ENCODE measurements at places on chromosomes 3 and 15.

DNA sequence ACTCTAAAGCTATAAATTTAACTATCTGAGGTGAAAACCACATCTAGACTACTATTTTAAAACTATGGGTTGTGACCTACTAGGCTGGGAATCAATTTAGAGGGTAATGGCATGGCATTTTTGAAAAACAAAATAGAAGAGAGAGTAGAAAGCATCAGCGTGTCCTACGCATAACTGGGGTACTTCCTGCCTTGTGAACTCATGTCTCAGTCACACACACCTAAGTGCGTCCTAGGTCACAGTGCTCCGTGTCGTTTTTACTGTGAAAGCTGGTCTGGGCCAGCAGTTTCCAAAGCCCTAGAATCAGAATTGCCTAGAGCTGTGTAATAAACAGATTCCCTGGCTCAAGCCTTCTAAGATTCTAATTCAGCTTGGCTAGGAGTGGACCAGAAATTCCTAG is 32.3 kb downstream of the RFT1 start:
- no peak for DNase-seq

- DNase-seq = no peak
These were observed 359.2 kb upstream of the THRB start for GRCh38 chr3:24853685-24854490.

GRCh38 chr3:182909318-182910040 is 70.9 kb downstream of the DCUN1D1 start:
- DNase-seq = no peak

DNA sequence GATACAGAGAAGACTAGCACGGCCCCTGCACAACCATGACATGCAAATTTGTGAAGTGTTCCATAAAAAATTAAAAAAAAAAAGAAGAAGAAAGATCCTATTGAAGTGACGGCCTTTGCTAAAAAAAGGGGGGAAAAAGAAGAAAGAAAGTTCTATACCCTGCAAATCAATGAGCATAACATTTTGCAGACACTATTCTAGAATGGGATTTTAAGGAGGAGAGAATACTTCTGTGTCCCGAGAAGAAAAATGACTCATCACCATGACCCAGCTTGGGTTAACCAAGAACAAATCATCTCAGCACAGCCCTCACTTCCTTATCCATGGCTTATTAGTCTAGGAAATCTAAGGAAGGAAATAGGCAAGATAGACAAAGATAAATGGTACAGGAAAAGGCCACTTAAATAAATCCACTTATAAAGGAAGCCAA is 7.4 kb upstream of the SH3BP5 start:
- no peak for DNase-seq

DNA sequence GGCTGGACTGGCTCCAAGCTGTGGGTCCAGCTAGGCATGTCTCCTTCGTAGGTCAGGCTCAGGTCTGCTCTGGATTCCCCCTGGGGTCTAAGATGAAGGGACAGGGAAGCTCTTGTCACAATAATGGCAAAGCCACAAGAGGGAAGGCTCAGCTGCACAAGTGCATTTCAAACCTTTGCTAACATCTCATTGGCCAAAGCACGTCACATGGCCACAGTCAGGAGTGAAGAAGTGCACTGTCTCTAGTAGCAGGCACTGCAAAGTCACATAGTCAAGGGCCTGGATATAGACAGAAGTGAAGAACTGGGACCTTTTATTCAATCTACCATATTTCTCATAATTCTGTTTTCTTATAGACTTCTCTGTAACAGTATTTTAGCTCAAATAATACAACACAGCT is 20.1 kb downstream of the DLEC1 start:
- no peak for DNase-seq

DNA sequence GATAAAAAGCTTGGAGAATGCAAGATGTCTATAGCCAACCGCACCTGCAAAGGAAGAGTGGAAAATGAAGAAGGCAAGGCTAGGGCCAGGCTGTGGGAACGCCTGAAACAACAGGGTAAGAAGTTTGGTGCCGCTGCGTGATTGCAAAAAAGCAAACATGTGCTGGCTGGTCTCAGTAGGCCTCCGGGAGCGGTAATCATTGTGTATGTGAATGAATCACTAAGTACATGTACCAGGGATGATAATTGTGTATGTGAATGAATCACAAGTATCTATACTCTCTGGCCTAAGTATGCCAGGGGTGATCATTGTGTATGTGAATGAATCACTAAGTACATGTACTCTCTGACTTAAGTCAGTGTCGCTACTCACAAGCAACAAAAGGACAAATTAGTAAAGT is 40.3 kb upstream of the PARL start:
- DNase-seq = no peak

DNA sequence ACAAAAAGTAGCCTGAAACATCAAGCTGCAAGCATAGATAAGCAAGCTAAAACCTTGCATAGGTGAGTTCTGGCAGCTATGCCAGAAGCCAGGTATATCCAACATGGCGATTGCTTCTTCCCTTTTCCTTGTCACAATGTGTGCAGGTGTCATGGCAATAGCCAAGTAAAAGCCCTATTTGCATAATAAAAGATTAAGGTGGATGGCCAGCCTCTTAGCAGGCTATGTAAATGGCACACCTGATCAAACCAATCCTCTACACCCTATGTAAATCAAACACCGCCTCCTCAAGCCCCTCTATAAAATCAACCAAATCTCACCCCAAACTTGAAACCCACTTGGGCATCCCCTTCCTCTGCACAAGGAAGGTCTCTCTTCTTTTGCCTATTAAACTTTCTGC is 366.8 kb downstream of the VGLL3 start:
- no peak for DNase-seq

DNA sequence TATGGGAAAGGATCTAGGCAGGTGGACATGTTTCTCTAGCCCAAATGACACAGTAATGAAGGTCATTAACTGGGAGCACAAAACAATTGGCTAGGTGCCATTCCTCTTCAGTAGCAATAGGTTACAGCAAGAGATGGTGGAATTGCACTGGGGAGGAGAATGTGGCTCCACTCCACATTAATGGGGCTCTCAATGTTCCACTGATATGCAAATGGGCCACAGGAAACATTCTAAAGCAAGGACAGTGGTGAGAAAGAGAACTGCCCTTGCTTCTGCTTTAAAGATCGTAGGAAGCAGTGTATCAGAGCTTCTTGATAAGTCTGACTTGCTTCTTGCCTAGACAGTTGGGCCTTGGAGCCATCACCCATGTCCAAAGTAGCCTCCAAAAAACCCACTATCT is 271.4 kb upstream of the PPP2R3A start:
- DNase-seq = no peak

- no peak for DNase-seq
These were observed 14.8 kb downstream of the MCM2 start for GRCh38 chr3:127612966-127613365.

DNA sequence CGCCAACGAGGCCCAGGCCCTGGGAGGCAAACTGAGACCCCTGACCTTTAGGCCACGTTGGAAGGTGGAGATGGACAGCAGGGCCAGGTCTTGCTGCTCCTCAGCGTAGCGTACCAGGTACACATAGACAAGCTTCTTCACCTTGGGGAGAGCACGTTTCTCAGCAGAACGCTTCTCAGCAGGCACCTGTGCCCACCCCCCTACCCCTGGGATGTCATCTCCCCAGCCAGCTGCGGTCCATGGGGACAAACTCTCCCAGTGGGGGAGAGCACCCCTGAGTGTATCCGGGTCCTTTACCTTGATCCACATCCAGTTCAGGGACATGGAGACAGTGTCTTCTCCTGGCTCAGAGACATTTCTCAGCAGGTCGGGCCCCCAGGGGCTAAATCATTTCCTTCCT is 21.0 kb downstream of the AP3B2 start:
- DNase-seq = no peak

DNA sequence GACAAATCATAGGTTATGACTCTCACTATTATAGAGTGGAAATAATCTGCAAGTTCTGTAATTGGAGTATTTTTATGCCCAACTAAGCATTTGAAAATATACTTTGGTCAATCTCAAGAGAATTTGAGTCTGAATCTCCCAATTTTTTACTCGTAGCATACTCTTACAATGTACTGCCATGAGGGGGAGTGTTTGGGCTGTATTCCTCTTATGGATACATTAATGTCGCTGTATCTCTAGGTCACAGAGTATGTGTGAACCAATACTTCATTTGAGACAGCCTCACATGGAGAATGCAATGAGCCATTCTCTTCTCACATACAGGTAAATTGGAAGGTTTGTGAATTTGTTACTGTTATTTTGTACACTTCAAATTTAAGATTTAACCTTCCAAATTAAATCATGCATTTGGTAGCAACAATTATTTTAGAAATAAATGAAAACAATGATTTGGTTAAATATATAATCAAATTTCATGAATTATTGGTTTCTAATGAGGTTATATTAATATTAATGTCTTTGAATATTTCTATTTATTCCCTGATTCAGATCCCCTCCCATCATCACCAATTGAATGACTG is 5.5 kb upstream of the CD200 start:
- no peak for DNase-seq

GRCh38 chr3:65888980-65889706 is 149.6 kb downstream of the MAGI1 start:
- no peak for DNase-seq

- DNase-seq = no peak
These were observed 27.0 kb upstream of the ANKDD1A start for GRCh38 chr15:64884679-64885078.

- DNase-seq = no peak
These were observed 290.8 kb upstream of the SLCO3A1 start for GRCh38 chr15:91562698-91563097.

GRCh38 chr15:30896211-30896606 is 7.5 kb upstream of the FAN1 start:
- DNase-seq = no peak

DNA sequence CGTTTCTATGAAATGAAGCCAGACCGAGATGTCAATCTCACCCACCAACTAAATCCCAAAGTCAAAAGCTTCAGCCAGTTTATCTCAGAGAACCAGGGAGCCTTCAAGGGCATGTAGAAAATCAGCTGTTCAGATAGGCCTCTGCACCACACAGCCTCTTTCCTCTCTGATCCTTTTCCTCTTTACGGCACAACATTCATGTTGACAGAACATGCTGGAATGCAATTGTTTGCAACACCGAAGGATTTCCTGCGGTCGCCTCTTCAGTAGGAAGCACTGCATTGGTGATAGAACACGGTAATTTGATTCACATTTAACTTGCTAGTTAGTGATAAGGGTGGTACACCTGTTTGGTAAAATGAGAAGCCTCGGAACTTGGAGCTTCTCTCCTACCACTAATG is 41.9 kb upstream of the TRA2B start:
- no peak for DNase-seq

DNA sequence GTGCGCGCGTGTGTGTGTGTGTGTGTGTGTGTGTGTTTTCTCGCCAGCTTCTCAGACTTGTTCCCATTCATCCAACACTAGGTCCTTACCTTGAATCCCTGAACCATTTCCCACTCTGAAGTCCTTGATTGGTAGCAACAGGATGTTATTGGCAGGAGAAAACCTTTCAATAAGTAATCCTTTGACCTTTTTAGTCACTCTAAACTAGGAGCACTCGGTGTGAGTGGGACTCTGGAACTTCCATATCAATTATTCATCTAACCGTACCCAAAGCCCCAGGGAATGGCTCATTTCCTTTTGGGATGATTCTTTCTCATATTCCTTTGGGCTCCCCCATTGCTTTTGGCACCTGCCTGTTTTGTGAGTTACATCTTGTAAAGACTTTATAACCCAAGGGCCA is 140.2 kb upstream of the SPRED1 start:
- no peak for DNase-seq

DNA sequence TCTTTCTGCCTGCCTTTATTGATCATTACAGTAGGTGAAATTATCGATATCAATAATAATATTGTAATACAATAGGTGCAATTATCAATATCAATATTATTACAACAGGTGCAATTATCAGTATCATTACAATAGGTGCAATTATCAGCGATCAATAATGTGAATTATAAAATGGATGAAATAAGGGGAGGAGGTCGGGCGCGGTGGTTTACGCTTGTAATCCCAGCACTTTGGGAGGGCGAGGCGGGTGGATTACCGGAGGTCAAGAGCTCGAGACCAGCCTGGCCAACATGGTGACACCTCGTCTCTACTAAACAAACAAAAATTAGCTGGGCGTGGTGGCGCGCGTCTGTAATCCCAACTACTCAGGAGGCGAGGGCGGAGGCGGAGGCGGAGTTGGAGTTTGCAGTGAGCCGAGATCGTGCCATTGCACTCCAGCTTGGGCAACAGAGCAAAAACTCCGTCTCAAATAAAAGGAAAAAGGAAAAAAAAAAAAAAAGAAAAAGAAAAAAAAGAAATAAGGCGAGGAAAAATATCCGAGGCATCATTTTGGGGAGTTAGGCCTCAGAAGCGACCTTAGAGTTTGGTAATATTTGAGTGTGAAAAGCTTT is 611 bp upstream of the BNIP2 start:
- DNase-seq = peak; percentile 28

GRCh38 chr15:23860290-23861245 is 173.5 kb upstream of the NDN start:
- no peak for DNase-seq

GRCh38 chr3:71652781-71653413 is 69.4 kb upstream of the FOXP1 start:
- DNase-seq = peak; percentile 3

DNA sequence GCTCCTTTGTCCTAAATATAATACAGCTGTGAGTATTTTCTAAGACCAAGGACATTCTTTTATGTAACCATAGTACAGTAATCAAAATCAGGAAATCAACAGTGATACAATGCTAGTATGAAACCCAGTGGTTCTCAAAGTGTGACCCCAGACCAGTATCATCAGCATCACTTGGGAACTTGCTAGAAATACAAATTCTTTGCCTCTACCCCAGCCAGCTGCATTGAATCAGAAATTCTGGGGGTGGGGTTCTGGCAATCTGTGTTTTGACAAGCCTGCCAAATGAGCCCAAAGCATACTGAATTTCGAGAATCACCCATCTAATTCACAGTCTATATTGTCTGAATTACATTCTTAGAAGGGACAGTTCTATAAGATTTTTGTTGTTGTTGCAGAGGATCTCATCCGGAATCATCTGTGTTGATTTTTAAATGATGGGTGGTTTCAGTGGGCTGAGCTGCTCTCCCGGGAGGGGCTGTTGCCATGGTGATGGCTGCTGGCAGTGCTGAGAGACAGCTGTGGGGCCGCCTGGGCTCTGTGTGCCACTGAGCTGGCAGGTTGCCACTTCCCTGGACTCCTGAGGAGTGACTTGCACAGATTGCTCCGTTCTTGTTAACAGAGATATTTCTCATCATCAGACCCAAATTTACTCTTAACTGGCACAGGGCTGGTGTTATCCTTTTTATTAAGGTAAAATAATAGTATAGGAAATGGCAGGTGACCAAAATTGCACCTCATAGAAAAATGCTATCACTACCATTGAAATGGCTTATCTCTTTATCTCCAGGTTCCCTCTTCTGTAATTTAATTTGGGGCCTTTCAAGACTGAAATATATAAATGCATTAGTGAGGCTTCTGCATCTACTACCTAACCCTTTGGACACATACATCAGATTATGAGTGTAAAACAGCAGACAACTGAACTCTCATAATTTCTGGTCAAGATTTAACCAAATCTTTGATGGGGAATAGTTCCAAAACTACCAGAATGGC is 56.5 kb downstream of the NEK11 start:
- no peak for DNase-seq

DNA sequence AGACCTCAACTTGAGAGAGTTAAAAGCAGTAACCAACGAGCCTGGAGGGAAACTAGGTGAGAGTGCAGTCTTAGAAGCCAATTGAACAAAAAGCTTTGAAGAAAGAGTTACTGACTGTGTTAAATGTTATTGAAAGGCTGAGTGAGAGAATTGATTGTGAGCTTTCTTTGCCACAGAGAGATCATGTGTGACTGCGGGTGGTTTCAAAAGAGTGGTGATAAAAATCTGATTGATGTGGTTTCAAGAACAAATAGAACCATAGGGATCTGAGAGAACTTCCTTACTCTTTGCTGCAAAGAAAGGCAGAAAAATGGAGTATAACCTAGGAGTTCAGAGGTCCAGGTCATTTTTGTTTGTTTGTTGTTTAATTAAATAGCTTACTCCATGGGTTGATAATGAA is 759.9 kb upstream of the ALCAM start:
- DNase-seq = no peak

Data from activated T-cell treated with anti-CD3 and anti-CD28 coated beads for 24 hours (primary cell).